ENCODE measurements at places on chromosomes 1 and 21.
A peak's percentile ranks its signal among the peaks of the same experiment; 100 is the strongest.

GRCh38 chr1:55233145-55233777 is 18.1 kb upstream of the USP24 start:
- DNase-seq, result no peak

GRCh38 chr1:28112388-28113241 is 24.2 kb upstream of the EYA3 start:
- no peak for DNase-seq

GRCh38 chr21:16522548-16522947 is 792.8 kb downstream of the USP25 start:
- DNase-seq, result no peak

DNA sequence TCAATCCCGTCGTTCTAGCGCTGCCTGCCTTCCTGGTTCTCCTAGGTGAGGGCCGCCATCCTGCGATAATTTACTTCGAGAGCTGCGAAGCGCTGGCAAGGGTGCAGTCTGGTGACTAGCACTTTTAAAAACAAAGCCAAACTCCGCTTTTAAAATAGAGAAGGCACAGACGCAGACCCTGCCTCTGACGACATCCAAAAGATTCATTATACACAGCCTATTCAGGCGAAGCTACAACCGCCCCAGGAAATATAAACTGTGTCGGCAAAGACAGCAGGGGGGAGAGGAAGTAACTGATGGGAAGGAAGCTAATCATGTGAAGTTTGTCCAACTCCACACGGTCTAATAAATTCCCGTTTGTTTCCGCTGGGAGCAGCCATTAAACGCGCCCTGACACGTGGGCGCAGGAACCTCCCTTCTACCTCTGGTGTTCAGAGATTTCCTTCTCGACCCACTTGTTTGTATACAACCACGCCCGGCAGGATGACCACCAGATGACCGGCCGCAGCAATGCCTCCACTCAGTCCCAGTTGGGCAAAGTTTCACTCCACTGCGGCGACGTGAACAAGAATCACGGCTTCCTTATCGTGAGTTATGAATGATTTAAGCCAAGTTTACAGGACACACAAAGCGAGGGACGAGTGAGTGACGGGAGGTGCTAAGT is 1.3 kb downstream of the GNG12 start:
- no peak for DNase-seq

DNA sequence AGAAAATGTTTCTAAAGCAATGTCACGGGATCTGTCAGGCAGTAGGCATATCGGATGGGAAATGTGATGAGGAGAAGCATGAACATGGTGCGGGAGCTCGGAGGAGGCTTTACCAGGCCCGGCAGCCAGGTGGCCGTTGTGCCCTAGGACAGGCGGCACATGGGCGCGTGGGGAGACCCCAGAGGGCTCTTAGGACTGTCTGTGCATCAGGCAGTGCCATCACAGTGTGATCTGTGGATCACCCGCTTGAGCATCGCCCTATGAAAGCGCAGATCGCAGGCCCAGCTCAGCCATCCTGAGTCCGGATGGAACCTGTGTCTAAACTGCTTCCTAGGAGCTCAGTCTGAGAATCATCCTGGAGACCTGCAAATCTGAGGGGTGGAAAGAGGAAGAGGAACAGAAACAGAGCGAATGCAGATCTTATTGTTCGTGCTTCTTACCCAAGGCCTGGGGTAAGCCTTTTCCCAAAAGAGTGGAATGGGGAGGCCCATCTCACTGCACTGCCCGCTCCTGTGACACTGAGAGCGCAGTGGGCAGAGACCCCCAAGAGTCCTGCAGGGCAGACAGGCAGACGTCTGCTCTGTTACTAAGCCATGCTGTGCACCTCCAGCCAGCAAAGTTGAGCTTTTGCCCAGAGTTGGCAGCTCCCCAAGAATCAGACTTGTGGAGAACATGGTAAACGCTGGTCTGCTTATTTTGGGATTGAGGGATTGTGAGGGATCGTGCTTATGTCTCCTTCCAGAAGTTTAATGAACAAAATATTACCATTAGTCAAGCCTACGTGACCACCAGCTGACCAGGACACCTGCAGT is 251.0 kb downstream of the RHOU start:
- DNase-seq, result no peak

DNA sequence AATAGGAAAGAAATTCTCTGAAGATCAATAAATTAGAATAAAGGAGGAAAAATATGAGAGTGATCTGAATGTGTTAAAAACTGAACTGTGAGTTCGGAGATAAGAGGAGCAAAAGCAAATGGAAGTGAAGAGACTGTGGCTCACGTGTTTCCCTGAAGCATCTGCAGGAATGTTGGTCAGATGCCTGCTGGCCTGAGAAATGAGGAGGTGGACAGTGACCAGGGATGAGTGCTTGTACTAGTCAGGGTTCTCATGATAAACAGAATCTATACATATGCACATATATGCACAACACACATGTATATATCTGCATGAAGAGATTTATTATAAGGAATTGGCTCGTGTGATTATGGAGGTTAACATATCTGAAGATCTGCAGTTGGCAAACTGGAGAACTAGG is 103.4 kb upstream of the TIAM1 start:
- no peak for DNase-seq

DNA sequence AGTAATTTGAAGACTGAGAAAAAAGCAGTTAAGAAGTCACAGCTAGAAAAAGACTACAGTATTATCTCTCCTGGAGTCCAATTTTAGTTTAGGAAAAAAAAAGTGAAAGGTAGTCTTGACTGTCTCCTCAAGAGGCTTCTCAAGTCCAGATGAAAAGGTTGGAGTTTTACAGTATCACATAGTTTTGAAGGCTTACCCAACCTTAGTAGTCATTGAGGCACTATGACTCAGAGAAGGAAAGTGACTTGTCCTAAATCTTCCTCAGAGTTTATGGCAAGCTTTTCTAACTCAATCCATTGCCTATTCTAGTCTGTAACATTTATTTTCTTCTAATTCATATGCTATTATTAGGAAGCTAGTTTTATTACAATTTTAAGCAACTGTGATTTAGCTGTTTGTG is 174.9 kb downstream of the DPYD start:
- DNase-seq, result no peak

GRCh38 chr1:165551469-165551868 is 7.7 kb downstream of the LRRC52 start:
- DNase-seq, result no peak

DNA sequence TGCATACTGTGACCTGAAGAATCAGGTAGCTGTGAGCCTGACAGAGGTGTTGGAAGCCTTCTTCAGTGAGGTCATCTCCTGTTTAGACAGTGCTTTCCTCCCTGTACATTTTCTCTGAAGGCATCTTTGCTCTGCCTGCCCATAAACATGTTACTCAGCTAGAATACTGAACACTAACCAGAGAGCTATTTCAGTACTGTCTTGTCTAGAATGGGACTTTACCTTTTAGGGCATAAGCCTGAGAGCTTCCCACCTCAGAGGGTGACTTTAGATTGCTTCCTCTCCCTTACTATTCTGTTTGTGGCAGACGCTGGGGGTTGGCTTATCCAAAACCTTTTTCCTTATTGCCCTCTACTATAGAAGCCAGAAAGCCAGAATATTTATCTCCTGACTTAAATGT is 23.3 kb upstream of the ZNF326 start:
- DNase-seq, result no peak

GRCh38 chr1:161953256-161953920 is 70.3 kb downstream of the OLFML2B start:
- DNase-seq, result no peak

GRCh38 chr1:3153902-3154795 is 85.1 kb downstream of the PRDM16 start:
- no peak for DNase-seq

GRCh38 chr1:17086751-17087150 is 32.5 kb downstream of the PADI2 start:
- no peak for DNase-seq

DNA sequence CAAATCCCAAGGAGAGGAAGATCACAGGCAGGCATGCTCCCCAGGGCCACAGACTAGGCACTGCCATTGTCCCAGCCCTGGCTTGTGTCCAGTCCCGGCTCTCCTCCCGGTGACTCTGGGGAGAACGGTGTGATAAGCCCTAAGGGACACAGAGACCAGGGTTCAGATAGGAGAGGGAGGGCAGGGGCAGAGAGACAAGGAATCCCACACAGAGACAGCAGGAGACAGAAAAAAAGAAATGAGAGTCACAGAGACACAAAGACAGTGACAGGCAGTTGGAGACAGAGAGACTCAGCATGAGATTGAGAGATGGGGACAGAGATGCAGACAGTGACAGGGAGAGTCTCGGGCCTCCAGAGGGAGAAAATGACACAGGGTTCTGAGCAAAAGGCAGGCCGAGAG is 361 bp downstream of the INSRR start:
- DNase-seq, result no peak

DNA sequence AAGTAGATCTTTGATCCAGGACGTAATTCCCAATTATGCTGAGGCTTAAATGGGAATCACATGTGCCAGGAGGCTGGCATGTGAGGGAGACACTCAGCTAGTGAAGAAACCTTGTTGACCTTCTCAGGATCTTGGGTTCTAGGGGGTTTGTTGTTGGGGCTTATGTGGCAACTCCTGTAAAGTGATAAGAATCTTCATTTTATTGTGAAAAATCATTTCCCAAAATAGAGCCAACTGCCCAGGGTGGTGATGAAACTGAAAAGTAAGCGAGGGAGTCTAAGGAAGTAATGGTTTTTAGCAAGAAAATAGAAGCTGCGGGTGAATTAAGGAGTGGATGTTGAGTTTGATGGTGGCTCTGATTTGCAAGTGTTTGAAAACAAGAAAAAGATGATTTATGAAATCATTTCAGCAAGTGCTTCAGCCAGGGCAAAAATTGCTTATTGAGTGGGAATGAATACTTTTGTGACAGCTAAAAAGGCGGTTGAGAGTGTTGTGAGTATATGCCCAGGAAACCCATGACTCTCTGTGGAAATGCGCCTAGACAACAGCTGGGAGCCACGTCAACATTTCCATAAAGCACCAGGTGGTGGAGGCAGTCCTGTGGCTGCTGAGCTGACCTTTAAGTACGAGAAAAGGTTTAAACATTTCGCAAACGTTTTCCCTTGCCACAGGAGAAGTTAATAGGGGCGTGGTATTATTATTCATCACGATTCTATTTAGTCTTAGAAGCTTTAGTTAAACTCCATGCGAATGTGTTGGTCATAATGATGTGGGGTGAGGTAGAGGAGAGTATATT is 102.7 kb downstream of the HMGB4 start:
- no peak for DNase-seq

DNA sequence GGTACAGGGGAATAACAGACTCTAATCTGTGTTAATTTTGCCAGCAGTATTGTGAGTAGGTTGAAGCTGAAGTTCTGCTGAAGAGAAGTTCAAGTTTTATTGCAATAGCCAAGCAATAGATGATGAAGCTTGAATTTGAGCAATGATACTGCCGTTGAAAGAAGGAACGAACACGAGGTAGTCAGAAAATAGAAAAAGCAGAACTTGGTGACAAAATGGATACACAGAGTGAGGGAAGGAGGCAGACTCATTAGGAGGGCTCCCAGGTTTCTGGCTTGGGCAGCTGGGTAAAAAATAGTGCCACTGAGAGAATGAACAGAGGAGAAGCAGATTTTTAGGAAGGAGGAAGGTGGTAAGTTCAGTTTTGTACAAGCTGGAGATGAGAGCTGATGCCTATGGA is 22.3 kb upstream of the AGO1 start:
- DNase-seq, result no peak

DNA sequence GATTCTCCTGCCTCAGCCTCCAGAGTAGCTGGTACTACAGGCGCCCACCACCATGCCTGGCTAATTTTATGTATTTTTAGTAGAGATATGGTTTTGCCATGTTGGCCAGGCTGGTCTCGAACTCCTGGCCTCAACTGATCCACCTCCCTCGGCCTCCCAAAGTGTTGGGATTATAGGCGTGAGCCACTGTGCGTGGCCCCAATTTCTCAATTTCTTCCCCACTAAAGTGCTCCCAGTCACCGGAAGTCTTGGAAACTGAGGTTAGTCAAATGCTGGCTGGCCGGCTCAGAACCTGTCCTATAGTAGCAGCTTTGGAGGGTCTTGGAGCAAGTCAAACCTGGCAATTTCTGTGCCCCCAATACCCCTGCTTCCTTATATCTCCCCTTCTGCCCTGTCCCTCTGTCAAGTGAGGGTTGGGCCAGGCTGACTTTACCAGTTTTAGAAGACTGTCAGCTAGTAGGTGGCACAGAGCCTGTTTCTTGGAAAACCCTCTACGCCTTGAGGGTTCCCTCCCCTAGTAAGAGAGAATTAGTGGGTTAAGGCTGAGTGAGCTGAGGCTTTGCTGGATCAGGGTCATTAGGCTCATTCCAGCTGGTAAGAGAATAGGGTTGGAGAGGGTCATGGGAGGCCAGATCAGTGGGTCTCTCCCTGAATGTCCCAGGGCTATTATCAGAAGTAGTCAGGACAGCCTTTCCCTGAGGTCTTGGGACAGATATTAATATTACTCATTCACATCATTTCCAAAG is 8.3 kb upstream of the EPB41 start:
- no peak for DNase-seq

GRCh38 chr1:115656461-115657077 is 14.8 kb downstream of the VANGL1 start:
- DNase-seq, result no peak

DNA sequence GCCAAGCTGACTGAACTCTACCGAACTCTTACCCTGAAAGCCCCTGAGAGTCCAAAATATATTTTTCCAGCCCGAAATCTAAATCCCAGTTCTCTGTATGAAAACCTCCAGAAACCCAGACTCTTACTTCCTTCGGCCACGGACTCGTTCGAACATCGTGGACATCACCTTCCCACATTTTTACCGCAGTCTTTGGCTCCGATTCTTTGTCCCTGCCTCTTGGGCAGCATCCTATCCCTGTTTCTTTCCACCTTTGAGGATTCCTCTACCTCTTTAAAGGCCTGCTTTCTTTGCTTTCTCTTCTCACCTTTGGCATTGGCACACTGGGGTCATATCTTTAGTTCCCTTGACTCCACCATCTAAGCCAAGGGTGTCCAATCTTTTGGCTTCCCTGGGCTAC is 932 bp upstream of the USP24 start:
- no peak for DNase-seq

DNA sequence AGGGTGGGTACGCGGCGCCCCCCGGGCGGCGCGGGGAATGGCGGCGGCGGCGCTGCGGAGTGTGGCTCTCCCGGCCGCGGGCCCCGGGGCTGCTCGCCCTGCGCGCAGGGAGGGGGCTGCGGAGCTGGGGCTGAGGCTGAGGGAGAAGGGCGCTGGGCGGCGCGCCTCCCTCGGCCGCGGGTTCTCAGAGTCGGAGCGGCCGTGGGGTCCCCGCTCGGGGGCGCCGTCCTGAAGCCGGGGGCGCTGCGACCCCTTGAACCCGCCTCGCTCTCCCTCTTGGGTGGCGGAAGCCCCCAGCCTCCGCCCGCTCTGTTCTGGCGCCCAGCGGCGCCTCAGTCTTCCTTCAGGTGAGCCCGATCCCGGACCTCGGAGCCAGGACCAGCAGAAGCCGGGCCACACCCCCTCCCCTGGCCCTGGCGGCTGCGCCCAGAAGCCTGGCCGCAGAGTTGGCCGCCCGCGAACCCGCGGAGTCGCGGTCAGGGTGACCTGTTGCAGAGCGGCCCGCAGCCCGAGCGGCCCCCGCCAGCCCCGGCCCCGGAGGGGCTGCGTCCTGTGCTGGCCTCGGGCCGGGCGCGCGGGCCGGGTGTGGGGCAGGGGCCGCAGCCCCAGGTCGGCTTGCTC is 532 bp downstream of the RALGPS2 start:
- DNase-seq, result peak; percentile 2

Measured in activated T-helper 1 cell treated with anti-CD3 and anti-CD28 coated beads, Interleukin-2, amount 50 U/mL, for 16 hours (primary cell).